ENCODE measurements at places on chromosomes 4 and X.

- peak; percentile 76 for DNase-seq
These were observed 41.4 kb downstream of the SRPX2 start for GRCh38 chrX:100685284-100685996.

GRCh38 chrX:104324461-104325212, 69.9 kb upstream of the ESX1 start:
- DNase-seq = no peak

DNA sequence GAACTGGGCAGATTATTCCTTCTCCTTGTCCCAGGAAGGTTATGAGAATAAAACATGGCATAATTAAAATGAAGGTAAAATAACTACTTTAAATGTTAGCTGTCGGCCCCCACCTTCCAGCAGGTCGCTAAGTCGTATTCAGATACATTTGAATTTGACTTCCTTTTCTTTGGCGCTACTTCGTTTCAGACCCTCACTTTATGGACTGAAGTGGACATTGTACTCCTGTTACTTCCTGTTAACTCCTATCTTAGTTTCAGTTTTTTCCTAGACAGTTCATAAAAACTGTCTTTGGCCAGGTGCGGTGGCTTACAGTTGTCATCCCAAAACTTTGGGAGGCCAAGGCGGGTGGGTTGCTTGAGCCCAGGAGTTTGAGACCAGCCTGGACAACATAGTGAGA, 5.7 kb downstream of the SYAP1 start:
- DNase-seq = no peak

- DNase-seq = no peak
These were observed 124.5 kb upstream of the KLF3 start for GRCh38 chr4:38539501-38539900.

GRCh38 chr4:24089851-24090534, 200.1 kb upstream of the PPARGC1A start:
- DNase-seq = no peak

GRCh38 chr4:102598086-102598761, 97.1 kb downstream of the NFKB1 start:
- DNase-seq = no peak

DNA sequence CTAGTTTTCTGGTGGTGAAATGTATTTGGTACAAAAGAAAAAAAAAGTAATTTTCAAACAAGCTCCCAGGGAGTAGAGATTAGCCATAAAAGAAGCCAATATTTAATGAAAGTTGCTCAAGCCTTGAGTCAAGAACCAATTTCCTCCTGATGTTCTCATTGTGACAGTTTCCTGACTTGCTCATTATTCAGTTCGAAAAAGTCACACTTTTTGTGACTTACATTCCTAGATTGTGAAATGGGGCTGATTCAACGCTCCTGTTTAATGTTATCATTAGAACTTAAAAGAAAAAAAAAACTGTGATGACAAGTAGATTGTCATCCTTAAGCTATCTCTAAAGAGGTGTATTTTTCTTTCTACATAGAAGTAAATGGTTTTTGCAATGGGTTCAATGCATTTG, 122.6 kb upstream of the BMPR1B start:
- DNase-seq = no peak

GRCh38 chr4:8079916-8080753, 78.5 kb downstream of the ABLIM2 start:
- no peak for DNase-seq

DNA sequence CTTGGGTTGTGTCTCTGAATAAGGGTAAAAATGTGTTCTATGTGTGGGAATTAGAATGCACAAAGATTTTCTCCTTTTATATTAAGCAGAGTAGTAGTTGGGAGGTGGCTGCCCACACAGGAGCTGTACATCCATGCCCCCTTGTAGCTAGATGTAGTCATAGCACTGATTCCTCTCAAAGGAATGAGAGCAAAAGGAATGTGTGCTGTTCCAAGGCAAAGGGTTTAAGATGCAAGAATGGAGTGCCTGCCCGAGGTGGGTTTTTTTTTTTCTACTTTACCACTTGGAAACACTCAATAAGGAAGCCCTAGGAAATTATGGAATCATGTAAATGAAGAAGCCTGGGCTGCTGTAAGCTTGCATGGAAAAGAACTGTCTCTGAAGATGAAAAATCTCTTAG, 2183.2 kb upstream of the AGA start:
- DNase-seq = no peak

GRCh38 chr4:109128589-109128988, 173.9 kb downstream of the COL25A1 start:
- no peak for DNase-seq

- peak; percentile 77 for DNase-seq
These were observed 52.4 kb upstream of the TRIM2 start for GRCh38 chr4:153151535-153152455.

DNA sequence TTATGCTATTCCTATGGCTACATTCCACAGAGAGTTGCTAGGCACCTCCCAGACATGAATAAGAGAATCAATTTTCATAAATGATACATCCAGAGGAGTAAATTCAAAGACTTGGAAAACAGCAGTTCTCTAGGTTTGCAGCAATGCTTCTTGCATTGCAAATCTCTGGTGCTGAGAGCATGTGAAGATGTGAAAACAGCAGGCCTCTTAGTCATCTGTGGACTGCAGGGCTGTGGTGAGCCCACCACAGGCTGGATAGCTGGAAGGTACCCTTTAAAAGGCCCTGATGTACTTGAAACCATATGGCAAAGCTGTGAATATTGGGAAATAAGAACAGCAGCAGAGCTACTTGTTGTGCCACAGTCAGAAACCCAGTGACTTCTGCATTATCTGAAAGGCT, 2135.9 kb downstream of the ARAP2 start:
- DNase-seq = no peak

DNA sequence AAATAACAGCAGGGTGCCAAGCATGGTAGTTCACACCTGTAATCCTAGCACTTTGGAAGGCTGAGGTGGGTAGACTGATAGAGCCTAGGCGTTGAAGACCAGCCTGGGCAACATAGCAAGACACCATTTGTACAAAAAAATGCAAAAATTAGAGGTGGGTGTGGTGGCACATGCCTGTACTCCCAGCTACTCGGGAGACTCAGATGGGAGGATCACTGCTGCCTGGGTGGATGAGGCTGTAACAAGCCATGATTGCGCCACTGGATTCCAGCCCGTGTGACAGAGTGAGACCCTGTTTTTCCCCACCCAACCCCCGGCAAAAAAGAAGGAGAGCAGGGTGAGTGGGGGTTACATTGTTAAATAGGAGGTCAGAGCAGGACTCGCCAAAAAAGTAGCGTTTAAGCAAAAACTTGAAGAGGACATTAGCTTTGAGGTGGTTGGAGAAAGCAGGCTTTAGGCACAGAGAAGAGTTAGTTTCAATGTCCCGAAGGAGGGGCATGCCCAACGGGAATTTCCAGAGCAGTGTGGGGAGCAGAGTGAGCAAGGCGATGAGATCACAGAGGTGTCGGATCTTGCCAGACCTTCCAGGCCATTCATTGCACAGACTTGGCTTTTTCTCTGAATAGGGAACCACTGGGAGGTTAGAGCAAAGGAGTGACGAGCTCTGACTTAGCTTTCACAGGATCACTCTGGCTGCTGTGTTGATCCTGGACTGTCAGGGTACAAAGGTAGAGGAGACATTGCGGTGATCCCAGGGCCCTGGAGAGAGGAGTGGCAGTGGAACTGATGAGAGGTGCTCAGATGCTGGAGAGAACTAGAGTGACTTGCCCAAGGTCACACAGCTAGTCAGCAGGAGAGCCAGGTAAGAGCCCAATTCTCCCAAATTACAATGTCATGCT, 70.6 kb downstream of the TRAPPC11 start:
- DNase-seq = no peak

- no peak for DNase-seq
These were observed 1116.0 kb upstream of the TENM3 start for GRCh38 chr4:181127171-181127570.

- no peak for DNase-seq
These were observed 1.5 kb downstream of the EVC start for GRCh38 chr4:5712517-5712916.

DNA sequence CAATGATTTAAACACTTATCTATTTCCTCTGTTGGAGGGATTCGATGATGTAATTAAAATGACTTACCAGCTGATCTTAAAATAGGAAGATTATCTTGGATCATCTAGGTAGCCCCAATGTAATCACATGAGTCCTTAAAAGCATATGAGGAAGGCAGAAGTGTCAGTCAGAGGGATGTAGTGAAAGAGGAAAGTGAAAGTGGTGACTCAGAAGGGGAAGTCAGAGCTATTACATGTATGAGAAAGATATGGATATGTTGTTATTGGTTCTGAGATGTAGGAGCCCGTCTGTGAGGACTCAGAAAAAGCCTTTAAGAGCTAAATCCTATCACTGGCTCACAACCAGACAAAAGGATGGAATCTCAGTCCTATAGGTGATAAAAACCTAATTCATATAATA, 456.4 kb downstream of the DACH2 start:
- no peak for DNase-seq

GRCh38 chrX:54182194-54182863, 725 bp downstream of the FAM120C start:
- DNase-seq = peak; percentile 37

- peak; percentile 22 for DNase-seq
These were observed 4.8 kb upstream of the CXCL1 start for GRCh38 chr4:73864365-73864764.

DNA sequence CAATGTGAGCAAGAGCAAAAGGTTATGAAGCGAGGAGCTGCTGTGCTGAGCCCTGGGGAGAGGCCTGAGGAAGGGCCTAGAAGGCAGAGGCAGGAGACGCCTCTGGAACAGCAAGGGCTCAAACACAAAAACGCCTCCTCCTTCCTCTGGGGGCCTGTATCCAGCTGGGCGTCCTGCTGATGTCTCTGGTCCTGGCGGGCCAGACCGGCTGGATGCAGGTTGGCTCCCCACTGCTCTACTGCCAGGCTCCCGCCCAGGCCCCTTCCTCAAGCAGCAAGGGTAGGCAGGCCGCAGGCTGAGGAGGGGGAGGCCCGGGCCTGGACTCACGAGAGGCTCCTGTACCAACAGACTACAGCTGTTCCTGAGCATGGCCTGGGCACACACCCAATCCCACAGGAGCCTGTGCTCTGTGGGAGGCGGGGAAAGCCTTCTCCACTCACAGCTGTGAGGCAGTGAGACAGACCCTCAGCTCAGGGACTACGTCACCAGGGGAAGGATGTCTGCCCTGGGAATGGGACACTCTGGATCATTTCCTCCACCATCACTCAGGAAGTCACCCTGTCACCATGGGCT, 2.3 kb downstream of the HAUS7 start:
- DNase-seq = no peak

DNA sequence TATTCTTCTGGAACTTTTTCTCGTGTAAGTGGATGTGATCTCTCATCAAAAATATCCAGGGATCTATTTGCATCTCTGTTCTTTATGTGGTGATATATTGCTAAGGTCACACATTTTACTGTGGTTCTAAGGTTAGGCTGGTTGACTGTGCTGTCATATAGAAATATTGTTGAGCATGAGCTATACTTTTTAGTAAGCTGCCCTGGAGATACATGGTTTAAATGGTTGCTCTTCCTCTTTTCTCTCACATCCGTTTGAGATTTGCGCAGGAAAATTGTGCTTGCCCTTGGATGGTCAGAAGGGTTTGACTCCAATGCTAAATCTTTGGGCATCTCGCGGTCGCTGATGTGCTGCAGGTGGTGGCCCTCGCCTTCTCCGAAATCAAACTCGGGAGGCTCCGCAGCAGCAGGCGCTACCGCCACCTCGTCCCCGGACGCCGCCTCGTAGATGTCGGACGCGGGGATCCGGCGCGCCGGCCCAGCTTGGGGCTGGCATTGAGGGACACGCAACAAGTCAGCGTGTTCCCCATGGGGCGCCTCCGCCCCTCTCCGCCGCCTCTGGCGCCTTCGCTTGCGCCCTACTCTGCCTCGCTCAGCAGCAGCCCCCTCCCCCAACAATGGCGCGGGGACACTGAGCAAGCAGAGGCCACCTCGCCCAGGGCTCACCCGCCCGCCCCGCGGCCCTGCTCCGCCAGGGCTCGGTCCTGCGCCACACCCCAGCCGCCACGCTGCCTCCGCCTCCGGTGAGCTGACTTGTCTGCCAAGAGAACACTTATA, 154.5 kb downstream of the MSN start:
- no peak for DNase-seq

- no peak for DNase-seq
These were observed 197.9 kb downstream of the SHOX start for GRCh38 chrX:828411-828959.

DNA sequence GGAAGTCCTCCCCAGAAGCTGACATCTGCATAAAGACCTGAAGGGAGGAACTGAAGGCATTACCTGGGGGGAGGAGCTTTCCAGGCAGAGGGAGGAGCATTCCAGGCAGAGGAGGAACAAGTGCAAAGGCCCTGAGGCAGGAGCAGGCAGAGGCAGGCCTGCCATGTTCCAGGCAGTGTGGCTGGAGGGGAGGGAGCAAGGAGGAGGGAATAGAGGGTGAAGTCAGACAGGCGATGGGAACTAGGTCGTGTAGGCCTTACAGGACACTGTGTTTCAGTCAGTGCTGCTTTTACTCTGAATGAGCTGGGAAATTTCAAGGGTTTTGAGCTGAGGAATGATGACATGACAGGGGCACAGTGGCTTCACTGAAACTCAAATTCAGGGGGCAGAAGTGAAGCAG, 292.7 kb downstream of the BCOR start:
- no peak for DNase-seq

GRCh38 chrX:13550346-13550745, 19.1 kb upstream of the EGFL6 start:
- DNase-seq = no peak

DNA sequence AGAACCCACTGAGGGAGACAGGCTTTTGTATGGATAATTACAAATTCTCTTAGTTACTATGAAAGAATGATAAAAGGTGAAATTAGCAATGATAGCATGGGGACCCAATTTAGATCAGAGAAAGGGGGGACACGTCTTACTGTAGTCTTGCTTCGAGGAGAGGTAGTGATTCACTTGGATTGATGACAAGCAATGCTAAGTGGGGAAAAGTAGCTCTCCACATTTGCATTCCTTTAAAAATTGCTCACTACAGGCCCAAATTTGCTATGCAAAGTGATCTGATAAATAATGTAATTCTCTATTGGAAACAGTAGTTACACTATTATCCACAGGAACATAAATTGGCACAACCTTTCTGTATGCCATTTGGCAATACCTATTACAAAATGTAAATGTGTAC, 42.5 kb upstream of the MAP3K15 start:
- DNase-seq = no peak

GRCh38 chr4:168486912-168487281, 6.6 kb upstream of the DDX60L start:
- DNase-seq = no peak

- DNase-seq = no peak
These were observed 41.3 kb upstream of the CCKAR start for GRCh38 chr4:26531491-26532116.

DNA sequence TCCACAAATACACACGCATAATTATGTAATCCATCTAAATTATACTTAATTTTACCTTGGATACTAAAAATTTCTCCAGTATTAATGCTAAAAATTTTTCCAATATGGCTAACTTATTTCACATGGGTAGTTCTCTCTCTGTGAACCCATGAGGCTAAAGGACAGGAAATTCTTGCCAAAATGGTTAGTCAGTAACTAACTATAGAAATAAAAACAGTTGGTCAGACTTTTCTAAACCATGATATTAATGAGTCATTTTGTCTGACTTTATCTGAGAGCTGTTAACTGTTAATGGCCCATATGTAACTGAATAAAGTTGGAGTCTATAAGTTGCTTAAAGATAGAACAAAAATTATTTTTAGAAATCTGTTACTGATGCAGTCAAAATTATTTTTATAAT, 549.4 kb downstream of the TLL1 start:
- no peak for DNase-seq

All from WERI-Rb-1 (cell line).